GDM1 (cell line): ENCODE measurements at places on chromosomes 3 and 15.

GRCh38 chr3:158701420-158702065 lies 29.1 kb upstream of the LXN start:
- no peak for DNase-seq

GRCh38 chr3:118526758-118527513 lies 507.7 kb downstream of the IGSF11 start:
- no peak for DNase-seq

GRCh38 chr15:43118286-43118685 lies 12.4 kb upstream of the UBR1 start:
- DNase-seq: no peak

- DNase-seq: no peak
These were observed 52.3 kb downstream of the THSD4 start for GRCh38 chr15:71167445-71168165.

DNA sequence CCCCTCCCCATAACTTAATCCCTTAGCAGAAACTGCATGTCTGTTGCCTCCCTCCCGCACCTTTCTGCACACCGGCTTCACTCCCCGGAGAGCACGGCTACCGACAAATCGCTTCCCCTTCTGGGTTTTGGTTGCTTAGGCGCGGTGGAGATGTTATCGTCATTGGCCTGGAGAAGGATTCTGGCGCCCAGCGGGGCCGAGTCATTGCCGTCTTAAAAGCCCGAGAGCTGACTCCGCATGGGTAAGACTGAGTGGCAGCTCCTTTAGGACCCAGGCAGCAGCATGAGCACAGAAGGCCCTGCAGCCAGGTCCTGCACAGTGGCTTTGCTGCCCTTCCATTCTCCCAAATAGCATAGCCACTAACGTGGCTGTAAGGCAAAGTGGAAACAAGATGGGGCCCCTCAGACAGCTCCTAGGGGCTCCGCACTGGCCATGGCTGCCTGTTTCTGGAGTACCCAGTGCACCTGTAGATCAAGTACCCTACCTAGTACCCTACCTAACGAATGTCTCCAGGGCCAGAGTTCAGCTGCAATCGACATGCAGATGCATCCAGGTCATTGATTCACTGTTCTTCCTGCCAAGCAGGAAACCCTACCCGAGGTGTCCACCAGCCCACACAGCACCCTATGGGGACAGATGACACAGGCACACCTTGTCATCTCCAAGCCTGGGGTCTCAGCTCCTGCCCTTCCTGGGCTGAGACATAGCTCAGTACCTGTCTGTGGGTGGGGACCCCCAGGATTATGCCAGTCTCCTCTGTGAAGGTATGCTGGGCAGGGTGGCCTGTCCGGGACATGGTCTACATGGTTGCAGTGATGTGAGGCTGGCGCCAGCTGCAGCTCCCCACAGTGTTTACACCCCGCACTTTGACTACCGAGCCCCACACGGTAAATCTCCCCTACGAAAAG lies 147.6 kb downstream of the LRRK1 start:
- DNase-seq: no peak
